ENCODE measurements at places on chromosomes 6 and 20.

DNA sequence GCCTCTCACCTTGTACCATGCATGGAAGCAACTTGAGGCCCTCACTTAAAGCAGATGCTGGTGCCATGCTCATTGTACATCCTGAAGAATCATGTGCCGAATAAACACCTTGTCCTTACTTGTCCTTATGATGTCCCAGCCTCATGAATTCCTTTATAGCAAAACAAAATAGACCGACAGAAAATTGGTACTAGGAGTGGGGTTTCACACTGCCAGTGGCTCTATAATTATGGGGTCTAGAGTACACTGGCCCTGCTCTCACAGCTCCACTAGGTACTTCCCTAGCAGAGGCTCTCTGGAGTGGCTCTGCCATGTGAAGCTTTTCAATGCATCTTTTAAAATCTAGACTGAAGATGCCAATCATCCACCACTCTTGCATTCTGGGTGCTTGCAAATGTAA is 101.2 kb downstream of the HTR1B start:
- no peak for DNase-seq

- DNase-seq: no peak
Observed at GRCh38 chr6:55897346-55897745, 22.0 kb upstream of the BMP5 start.

DNA sequence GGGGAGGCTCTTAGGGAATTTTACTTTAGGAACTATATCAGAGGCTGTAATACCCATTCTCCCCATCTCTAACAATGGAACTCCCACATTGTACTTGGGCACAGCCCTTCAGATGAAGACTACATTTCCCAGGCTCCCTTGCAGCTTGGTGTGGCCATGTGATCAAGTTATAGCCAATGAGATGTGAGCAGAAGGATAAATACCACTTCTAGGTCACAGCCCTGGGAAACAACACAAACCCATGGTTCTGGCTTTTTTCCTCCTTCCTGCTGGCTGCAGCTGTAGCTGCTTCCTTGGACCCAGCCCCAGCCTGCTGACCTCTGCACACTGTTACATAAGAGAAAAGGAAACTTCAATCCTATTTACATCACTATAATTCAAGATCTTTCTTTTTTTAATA is 445.9 kb upstream of the JARID2 start:
- peak; percentile 79 for DNase-seq

DNA sequence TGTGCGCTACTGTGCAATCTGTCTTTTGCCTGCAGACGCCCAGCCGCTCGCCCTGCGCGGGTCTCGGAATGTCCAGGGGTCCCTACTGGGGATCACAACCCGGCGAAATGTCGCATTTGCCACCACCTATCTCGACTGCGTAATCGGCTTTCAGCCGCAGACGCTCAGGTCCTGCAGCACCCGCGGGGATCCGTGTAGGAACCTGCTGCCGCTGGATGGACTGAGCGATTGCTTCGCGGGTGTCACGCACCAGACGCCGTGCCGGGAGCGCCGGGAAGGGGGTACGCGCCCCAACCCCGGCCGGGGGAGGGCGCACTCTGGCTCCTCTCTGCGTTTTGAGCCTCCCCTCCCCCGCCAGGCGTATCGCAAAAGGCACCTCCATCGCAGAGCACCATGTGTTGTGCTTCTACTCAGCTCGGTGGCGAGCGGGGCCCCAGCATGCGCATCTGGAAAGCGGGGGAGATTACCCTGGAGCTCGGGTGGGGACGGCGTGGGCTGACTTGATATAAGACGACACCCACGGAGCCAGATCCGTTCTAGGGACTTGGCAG is 747 bp upstream of the PTPRA start:
- DNase-seq: no peak

GRCh38 chr6:56318851-56319250 is 71.5 kb upstream of the COL21A1 start:
- DNase-seq: no peak

- no peak for DNase-seq
Observed at GRCh38 chr20:61881861-61882260, 183.8 kb downstream of the TAF4 start.

DNA sequence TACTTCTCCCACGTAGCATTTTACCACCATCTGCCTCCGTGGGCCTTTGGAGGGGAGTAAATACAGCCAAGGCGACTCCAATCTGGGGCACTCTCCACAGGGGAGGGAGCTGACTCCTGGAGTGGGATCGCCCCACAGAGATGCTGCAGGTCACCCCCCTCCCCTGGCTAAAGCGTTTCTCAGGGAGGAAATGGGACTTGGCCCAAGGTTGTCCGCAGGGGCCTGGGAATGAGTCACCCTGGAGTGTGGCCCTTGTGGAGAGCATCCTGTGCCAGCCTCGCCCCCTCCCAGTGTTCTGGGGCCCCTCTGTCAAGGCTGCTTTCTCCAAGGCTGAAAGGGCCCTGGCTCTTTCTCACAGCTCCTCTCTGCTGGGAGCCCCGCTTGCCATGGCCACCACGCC is 84.5 kb upstream of the QKI start:
- no peak for DNase-seq

DNA sequence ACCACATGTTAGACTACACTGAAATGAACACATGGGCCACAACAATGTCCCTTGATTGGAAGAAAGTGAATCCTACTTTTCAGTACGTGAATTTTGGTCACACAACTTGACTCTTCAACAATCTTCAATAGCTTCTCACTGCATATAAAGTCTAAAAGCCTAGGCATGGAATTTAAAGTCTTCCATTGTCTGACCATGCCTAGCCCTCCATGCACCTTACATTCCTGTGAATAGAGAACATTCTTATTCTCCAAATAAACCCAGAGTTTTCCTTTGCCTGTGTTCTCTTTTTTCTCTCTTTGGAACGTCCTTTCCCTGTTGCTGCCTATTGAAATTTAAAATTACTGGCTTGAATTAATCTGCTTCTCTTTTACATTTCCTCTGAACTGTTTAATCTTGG is 207.5 kb downstream of the ASCC3 start:
- no peak for DNase-seq

DNA sequence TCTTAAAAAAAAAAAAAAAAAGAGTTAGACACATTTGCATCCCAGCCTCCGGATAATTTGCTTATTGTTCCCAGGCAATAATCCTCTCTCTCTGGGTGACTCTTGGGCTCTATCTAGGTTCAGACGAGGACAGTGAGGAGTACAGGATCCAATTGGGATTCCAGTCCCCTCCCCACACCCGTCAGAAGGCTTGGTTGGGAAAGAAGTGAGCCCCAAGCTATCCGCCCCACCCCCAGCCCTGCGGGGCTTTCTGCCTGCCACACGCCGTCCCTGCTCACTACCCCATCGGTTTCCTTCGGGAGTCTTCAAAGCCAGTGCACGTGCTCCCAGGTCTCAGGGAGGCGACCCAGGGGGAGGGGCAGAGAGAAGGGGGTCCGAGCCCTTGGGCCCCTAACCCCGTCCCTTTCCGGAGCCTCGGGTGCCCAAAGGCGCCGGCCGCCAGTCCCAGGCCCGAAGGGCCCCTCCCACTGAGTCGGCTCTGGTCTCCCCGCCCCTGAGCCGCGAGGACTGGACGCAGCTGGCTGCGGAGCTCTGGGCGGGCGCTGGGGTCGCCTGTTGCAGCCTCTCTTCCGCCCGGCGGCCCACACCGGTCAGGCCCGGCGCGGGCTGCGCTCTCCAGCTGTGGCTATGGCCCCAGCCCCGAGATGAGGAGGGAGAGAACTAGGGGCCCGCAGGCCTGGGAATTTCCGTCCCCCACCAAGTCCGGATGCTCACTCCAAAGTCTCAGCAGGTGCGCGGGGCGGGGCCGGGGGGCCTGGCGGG is 2.5 kb downstream of the MYMX start:
- peak; percentile 35 for DNase-seq

DNA sequence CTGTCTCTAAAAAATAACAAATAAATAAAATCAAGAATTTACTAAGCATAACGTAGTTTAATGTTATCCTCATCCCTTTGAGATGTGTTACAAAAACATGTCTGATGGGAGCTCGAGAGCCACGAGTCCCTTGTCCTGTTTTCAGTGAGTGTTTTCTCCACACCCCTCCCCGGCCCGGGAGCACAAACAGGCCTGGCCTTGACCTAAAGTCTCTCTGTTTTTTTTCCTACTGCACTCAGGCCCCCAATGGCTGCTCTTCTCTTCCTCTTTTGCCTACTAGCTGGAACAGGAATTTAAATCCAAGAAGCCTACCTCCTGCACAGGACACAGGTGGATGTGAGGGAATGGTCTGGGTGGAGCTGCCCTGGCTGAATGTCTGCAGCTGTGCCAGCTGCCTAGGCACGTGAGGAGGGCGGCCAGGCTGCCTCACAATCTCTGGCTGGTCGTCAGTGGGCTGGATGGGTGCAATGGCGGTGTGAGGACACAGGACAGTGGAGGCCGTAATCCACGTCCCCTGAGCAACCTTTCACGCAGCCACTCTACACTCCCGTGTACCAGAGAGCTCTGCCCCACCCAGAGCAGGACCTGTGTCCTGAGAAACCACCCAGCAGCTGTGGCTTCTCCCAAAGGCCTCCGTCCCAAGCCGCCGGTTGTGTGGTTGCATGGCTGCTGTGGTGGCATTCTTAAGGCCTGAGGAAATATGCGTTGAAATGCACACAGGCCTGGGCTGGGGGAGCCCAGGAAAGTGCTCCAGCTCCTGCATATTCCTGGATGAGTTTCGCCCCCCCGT is 117.5 kb downstream of the FAM120B start:
- no peak for DNase-seq

DNA sequence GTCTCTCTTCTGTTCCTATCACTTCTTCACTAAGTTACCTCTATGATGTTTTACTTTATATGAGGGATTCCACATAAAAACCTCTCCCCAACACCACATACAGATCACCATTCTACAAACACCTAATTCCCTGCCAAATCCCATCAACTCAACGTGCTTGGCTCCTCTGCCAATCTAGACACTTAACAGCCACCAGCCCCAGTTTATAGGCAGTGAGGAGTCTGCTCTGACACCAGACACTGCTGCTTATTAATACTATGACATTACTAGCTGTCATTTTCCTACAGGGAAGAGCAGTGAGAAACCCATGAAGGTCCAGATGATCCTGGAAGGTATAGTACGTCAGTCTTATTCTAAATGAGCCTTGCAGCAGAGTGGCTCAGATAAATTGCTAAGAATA is 104.3 kb downstream of the CHD6 start:
- no peak for DNase-seq

DNA sequence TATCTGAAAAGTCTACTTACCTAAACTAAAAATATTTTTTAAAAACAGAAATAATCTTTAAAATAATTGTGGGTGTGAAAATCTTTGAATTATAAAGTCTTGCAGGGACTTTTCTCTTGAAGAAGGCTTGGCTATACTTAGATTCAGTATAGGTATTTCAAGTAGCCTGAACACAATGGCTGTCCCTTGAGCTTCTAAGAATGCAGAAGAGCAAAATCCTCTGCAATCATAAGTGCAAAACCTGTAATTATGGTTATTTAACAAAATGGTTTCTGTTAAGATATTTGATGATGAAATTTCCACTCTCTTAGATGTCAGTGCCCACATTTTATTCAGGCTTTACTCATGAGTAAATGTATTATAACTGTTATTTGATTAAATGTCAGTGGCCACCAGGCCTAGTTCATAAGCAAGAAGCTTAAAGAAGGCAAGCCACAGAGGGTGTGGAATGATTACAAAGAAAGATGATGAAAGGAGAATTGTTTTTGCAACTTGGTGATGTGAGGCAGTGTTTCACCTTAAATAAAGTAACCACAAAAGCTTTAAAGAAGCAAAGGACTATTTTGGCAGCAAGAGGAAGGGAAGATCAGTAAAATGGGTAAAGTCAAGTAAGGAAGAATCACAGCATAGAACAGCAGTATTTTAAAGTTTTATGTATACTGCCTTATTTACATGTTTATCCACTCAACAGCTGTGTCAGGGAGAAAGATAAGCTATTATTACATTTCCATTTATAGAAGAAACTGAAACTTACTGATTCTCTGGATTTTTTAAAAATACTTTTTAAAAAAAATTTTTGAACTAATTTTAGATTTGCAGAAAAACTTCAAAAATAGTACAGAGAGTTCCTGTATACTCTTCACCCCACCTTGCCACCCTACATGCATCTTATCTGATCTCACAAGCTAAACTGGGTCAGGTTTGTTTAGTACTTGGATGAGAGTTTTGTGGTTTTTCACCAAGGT is 351.2 kb upstream of the RUNX2 start:
- no peak for DNase-seq

- DNase-seq: no peak
Observed at GRCh38 chr6:111711476-111711875, 105.8 kb upstream of the TRAF3IP2 start.

DNA sequence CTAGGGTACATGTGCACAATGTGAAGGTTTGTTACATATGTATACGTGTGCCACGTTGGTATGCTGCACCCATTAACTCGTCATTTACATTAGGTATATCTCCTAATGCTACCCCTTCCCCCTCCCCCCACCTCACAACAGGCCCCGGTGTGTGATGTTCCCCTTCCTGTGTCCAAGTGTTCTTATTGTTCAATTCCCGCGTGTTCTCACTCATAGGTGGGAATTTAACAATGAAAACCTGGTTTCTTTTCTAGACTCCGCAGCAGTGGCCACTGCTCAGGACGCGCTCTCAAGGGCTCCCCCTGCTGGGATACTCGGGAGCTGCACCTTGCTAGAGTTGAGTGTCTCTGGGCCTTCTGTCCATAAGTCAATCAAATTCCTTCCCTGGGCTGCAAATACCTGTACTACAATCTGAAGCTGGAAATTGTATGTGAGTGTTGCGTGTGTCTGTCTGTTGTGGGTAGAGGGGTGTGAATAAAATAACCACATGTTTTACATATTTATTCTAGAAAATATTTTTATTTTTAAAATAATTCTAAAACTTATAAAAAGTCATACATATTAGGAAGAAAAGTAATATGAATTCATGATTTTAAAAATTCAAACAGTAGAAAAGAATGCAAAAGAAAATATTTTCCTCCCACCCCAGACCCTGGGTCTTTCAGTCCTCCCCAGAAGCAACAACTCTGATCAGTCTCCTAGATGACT is 8.2 kb upstream of the CEP250 start:
- DNase-seq: no peak

GRCh38 chr20:10064611-10065010 is 29.8 kb downstream of the ANKEF1 start:
- no peak for DNase-seq

DNA sequence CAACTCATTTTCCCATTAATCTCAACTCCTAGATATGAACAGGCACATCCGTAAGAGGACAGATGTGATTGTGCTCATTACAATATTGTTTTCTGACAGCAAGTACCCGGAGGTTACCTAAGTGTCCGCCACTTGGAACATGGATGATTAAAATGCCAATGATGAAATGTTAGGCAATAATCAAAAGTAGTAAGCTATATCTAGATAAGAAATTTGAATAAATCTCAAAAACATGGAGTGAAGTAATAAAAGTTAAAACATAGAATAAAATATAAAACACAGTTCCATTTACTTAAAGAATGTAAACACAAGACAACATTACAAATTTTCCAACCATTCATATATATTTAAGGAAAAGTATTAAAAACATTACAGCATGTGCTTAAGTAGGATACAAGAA is 59.2 kb upstream of the LY86 start:
- DNase-seq: no peak

GRCh38 chr6:15023448-15023847 is 222.4 kb upstream of the JARID2 start:
- DNase-seq: no peak
